Myocyte (in vitro differentiated cells): ENCODE measurements at places on chromosomes 2 and 18.

- no peak for DNase-seq
Measured at GRCh38 chr2:130966149-130966774, 127.0 kb downstream of the FAM168B start.

GRCh38 chr2:194514281-194514680 is 1142.7 kb upstream of the SLC39A10 start:
- no peak for DNase-seq

DNA sequence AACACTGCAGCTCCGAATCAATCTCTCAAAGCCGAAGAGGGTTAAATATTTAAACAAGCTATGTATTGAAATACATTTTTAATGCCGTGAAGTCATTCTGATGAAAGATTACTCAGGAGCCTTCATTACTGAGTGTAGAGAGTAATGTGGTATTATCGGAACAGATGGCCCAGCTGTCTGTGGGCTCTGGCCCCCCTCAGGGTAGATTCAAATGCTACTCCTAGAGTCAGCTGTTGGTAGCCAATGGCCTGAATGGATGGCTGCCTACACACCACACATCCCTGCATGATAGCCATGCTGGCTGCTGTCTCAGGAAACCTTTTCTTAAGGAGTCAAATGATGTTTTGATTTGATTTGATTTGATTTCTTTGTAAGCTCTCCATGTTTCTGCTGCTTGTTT is 732.3 kb upstream of the CELF4 start:
- no peak for DNase-seq

GRCh38 chr2:137963535-137964065 is 673 bp upstream of the HNMT start:
- DNase-seq = no peak

GRCh38 chr2:2041256-2041824 is 289.7 kb downstream of the MYT1L start:
- no peak for DNase-seq

- no peak for DNase-seq
Measured at GRCh38 chr2:23550553-23550952, 165.6 kb downstream of the KLHL29 start.

GRCh38 chr18:58177896-58178470 is 134.0 kb downstream of the NEDD4L start:
- DNase-seq = no peak

- no peak for DNase-seq
Measured at GRCh38 chr2:118431997-118432396, 343.7 kb downstream of the INSIG2 start.

GRCh38 chr2:45331410-45331786 is 279.7 kb downstream of the SRBD1 start:
- no peak for DNase-seq

- peak; percentile 10 for DNase-seq
Measured at GRCh38 chr2:58757971-58758370, 516.8 kb upstream of the FANCL start.

- DNase-seq = no peak
Measured at GRCh38 chr2:241135737-241136136, 13.5 kb downstream of the PASK start.

DNA sequence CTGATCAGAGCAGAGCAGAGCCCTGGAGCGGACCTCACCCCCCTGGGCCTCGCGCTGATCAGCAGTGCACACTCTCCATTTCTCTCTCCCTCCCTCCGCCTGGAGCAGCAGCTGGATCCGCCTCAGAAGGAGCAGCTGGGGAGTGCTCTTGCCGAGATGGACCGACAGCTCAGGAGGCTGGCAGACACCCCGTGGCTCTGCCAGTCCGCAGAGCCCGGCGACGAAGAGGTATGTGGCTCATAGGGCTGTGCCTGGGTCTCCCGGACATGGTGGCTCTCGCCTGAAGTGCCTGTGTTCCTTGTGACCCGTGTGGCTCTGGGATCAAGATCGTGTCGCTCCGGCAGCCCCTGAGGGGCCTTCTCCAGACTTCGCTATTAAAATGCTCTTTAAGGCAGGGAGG is 102.5 kb downstream of the USP40 start:
- DNase-seq = no peak

DNA sequence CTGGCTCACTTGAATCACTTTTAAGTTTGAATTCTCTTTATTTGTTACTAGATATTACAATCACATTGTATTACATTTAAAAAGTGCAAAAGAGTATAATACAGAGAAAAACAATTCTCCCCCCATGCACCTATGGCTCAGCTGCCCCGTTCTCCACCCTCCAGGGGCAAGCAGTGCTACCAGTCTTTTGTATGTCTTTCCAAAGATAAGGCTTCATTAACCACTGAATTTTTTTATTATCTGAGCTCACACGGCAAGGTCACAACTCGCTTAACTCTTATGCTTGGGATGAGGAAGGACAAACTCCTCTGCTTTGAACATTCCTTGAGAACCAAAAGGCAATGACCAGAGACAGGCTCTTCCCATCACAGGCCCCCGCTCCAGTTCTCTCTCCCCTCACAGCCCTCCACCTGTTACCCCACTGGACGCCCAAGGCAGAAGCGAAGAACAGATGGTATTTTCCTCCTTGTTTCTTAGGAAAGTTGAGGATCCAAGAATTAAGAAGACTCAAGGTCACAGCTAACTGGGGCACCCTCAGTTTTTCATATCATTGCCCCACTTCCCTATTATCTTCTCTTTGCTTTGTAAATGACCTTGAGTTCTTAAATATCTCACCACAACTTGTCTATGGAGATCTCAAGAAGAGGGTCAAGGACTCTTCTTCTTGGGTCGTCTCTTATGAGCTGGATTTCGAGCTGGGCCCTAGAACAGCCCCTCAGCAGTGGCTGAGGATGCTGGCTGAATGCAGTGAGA is 30.1 kb downstream of the SH2D6 start:
- no peak for DNase-seq

DNA sequence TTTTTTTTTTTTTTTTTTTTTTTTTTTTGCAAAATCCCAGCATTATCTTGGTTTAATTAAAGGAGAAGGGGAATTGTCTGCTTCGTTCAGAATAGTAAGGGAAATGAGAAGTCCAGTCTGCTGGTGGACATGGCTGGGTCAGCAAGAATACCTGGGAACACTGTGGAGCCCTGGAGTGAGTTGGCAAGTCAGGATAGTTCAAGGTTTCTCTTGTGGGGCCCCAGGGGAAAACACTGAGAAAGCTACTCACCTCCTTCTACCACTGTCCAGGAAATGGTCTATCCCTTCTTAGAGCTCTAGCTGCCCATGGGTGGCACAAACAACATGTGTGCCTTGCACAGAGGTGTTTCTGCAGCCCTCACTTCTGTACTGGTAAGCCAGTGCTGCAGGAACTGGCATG is 169.1 kb upstream of the SIX2 start:
- DNase-seq = peak; percentile 58

GRCh38 chr2:111634050-111634794 is 249.8 kb downstream of the ANAPC1 start:
- no peak for DNase-seq

DNA sequence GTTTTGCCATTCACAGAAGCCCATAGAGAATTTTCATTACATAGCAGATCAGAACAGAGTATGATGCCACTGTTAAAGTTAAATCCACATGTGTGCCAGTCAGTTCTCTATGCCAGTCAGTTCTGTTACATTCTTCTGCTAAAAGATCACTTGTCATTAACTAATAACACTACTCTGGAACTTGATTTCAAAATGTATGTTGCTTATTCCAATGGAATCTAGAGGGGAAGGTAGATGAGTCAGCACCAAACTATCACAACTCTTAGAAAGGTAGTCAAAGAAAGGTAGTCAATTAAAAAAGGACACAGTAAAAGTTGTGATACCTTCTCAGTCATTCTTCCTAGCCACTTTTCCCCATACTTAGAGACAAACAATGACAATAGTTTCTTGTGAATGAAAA is 1214.4 kb downstream of the LRP1B start:
- no peak for DNase-seq

- DNase-seq = no peak
Measured at GRCh38 chr2:84454581-84454980, 4.5 kb downstream of the SUCLG1 start.

GRCh38 chr18:79774111-79774510 is 23.6 kb upstream of the KCNG2 start:
- no peak for DNase-seq

- DNase-seq = no peak
Measured at GRCh38 chr2:30763151-30763660, 44.0 kb downstream of the CAPN13 start.

GRCh38 chr2:182080493-182080892 is 94.8 kb downstream of the PPP1R1C start:
- no peak for DNase-seq

DNA sequence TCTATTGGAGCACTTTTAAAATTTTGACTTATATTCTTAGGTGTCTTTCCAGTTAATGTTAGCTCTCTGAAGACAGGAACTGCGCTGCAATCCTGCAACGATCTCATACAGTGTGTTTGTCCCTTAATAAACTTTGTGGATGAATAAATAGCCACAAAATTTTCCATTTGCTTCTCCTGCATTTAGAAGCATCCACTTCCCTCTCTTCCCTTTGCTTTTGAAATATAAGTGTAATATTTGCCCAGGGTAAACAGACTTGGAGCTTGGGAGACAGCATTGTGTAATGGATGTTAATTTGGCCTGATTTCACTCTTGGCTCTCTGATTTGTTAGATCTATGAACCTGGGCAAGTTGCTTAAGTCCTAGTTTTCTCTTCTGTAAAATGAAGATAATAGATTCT is 58.2 kb upstream of the CD28 start:
- DNase-seq = no peak

- DNase-seq = peak; percentile 56
Measured at GRCh38 chr2:54574107-54574859, 118.2 kb downstream of the SPTBN1 start.

DNA sequence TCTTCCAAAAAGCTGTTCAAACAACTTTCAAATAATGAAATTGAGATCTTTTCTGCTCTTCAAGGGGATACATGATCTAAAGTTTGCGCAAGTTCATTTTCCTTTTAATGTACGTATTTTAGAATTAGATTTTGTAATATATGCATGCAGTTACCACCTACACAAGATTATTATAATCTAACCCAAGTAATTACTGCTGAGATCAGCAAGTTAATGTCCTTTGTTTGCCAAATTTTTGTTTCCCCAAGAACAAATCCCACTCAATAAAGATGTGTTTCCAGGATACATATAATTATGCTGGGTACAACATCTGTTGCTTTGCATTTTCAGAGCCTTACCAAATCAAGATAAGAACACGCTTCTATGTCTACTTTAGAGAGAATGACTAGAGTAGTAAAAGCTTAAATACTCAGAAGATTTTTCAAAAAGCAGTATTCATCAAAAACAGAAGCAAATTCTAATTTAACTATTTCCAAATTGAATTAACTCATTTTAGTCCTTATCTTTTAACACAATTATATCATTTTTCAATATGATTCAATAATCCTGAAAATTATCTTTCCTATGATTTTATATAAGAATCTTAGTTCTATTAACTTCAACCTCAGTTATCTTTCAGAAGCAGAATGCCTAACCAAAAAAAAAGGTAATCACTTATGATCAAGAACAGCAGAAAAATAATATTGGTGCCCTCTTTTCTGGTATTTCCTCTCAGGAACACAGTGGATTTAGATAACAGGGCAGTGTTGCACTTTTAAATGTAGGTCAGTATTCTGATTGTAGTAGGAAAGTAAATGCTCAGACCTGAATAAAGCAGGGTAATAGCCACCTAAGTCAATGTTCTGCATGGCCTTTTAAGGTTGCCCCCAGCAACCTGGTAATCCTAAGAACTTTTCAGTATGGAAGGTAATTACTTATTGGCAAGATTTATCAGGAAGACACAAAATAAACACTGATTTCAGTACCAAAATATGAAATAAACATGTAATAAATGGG is 28.0 kb downstream of the CERKL start:
- no peak for DNase-seq

GRCh38 chr2:144998435-144998834 is 478.5 kb upstream of the ZEB2 start:
- DNase-seq = no peak

DNA sequence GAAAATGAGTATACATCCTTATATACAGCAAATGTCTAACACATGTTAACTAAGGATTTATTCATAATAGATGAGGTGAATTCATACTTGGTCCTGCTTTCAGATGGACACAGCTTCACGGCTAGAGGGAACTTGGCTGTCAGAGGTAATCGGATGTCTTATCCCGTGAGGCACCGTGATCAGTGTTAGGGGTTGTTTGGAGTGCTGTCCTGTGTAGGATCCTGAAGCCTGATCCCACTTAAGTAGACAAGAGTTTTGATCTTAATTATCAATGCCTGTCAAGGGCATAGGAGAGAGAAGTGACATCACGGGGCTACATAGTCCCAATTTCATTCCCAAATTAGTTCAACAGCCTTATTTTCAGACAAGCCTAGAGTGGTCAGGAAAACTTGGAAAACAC is 204.6 kb downstream of the RNF144A start:
- DNase-seq = no peak

- DNase-seq = peak; percentile 82
Measured at GRCh38 chr2:177543007-177543760, 150.6 kb downstream of the AGPS start.
